ENCODE measurements at places on chromosomes 2 and 18. TPM values are rescaled to one million over a fixed set of nuclear protein-coding genes. Genes with fewer than 3 reads are reported as not detected.

CYP26B1 gene
- not detected for total RNA-seq

GAREM2 gene
- 1.1 TPM for total RNA-seq

NPPC gene
- total RNA-seq, result 1.2 TPM

DSG2 gene
- total RNA-seq, result 0.49 TPM

RAB6D gene
- total RNA-seq, result not detected

NLRC4 gene
- not detected for total RNA-seq

RNU2-63P gene
- total RNA-seq, result 13.1 TPM

DCDC2C gene
- not detected for total RNA-seq

- no peak for DNase-seq
These were observed 38.0 kb downstream of the RNF152 start for GRCh38 chr18:61854578-61855448.

DNA sequence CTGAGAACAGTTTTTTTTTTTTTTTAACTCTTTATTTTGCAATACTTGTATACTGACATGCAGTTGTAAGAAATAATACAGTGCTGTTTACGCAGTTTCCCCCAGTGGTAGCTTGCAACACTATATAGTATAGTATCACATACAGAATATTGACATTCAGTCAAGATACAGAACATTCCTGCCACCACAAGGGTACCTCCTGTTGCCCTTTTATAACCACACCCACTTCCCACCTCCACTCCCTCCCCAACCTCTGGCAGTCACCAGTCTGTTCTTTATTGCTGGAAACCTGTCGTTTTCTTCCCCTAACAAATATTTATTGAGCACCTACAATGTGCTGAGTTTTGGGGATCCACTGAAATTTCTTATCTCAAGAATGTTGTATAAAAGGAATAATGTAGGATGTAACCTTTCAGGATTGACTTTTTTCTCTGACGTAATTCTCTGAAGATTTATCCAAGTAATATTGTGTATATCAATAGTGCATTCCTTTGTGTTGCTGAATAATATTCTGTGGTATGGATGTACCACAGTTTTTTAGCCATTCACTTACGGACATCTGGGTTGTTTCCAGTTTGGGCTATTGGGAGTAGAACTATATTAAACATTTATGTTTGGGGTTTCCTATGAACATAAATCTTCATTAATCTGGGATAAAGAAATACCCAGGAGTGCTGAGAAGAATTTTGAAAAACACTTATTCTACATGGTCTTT is 51.4 kb upstream of the EML6 start:
- DNase-seq, result no peak

- no peak for DNase-seq
These were observed 217.2 kb upstream of the OSR1 start for GRCh38 chr2:19575641-19576040.

DNA sequence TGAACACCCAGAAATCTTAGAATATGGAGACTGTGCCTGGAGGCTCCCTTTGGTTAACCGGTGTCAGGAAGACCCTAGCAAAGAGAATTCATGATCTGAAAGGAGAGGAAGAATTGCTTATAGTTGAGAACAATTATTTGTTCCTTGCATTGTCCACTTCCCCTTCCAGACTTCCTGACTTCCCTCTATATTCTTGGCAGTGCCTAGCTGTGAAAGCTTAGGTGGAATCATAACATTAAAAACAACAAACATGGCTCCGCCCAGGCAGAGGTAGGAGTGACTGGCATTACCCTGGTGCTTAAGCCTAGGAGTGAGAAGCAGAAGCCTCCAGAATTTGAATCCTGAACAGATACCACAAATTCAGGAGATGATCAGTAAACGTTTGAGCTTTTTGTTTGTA is 1.9 kb downstream of the TTL start:
- DNase-seq, result no peak

- DNase-seq, result no peak
These were observed 12.6 kb downstream of the GKN1 start for GRCh38 chr2:68987021-68987503.

DNA sequence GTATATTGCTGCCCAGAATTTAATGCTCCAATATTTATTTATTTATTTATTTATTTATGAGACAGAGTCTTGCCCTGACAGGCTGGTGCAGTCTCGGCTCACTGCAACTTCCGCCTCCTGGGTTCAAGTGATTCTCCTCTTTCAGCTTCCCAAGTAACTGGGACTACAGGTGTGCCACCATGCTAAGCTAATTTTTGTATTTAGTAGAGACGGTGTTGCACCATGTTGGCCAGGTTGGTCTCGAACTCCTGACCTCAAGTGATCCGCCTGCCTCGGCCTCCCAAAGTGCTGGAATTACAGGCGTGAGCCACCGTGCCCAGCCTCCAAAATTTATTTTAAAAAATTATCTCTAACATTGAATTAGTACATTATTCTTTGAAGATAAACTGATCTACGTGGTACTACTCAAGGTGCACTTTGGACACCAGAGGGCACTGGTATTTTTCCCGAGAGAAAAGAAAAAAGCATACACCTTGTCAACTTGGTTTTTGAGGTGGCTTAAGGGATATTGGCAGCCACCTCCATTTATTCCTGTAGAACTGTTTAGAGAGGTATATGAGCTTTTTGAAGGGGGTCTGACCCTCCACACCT is 1.4 kb upstream of the IDH1 start:
- peak; percentile 11 for DNase-seq

GRCh38 chr2:225400060-225400511 is 576 bp downstream of the NYAP2 start:
- peak; percentile 28 for DNase-seq

GRCh38 chr2:2098458-2099167 is 232.5 kb downstream of the MYT1L start:
- no peak for DNase-seq

DNA sequence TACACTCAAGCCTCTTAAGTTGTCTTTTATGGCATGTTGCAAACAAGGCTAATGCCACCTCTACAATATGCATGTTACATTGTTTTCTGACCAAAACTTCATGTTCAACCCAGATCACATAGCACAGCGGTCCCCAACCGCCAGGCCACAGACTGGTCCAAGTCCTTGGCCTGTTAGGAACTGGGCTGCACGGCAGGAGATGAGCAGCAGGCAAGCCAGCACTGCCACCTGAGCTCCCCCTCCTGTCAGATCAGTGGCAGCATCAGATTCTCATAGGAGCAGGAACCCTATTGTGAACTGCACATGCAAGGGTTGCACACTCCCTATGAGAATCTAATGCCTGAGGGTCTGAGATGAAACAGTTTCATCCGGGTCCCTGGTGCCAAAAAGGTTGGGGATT is 324.8 kb upstream of the CHAC2 start:
- DNase-seq, result no peak

GRCh38 chr2:233404222-233404621 is 49.9 kb downstream of the DGKD start:
- peak; percentile 85 for DNase-seq

GRCh38 chr2:14635391-14635871 is 2.9 kb downstream of the LRATD1 start:
- DNase-seq, result no peak

DNA sequence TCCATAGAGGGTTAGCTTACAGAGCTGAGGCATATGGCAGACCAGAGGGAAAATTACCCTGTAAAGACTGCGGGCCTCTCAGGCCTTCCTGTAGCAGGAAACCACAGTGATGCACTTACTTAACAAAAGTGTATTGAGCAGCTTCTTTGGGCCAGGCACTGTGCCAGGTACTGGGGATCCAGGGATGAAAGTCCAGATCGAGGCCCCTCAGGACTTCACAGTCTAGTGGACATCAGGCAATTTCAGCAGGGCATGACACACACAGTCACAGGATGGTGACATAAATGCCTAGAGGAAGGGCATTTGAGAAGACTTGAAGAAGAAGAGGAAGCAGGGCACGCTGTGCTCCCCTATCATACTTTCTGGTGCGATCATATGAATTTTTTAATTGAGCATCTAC is 71.7 kb downstream of the MARCO start:
- DNase-seq, result no peak

GRCh38 chr18:59263661-59264060 is 9.6 kb downstream of the RAX start:
- DNase-seq, result no peak

- no peak for DNase-seq
These were observed 316.4 kb downstream of the DSEL start for GRCh38 chr18:67199993-67200617.

GRCh38 chr18:56233595-56233994 is 404.8 kb downstream of the TXNL1 start:
- DNase-seq, result no peak

DNA sequence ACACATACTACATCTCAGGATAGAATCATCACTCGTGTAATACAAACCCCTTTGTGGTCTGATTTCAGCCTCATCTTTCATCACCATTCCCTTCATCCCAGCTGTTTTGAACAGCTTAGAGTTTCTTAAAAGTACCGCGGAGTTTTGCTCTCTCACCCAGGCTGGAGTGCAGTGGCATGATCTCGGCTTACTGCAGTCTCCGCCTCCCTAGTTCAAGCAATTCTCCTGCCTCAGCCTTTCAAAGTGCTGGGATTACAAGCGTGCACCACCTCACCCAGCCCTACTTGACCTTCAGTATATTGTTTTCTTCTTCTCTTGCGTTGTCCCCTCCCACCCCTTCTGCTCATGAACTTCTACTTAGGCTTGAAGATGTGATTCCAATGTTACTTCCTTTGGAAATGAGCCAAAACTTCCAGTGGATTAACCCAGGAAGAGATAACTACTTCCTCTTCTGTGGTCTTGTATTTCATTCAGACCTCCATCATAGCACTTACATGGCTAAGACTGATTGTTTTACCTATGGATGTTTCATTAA is 15.8 kb downstream of the ERLEC1 start:
- DNase-seq, result no peak

GRCh38 chr2:237491515-237492118 is 4.6 kb downstream of the MLPH start:
- DNase-seq, result no peak

- DNase-seq, result no peak
These were observed 36.4 kb downstream of the PXDN start for GRCh38 chr2:1707771-1708418.

DNA sequence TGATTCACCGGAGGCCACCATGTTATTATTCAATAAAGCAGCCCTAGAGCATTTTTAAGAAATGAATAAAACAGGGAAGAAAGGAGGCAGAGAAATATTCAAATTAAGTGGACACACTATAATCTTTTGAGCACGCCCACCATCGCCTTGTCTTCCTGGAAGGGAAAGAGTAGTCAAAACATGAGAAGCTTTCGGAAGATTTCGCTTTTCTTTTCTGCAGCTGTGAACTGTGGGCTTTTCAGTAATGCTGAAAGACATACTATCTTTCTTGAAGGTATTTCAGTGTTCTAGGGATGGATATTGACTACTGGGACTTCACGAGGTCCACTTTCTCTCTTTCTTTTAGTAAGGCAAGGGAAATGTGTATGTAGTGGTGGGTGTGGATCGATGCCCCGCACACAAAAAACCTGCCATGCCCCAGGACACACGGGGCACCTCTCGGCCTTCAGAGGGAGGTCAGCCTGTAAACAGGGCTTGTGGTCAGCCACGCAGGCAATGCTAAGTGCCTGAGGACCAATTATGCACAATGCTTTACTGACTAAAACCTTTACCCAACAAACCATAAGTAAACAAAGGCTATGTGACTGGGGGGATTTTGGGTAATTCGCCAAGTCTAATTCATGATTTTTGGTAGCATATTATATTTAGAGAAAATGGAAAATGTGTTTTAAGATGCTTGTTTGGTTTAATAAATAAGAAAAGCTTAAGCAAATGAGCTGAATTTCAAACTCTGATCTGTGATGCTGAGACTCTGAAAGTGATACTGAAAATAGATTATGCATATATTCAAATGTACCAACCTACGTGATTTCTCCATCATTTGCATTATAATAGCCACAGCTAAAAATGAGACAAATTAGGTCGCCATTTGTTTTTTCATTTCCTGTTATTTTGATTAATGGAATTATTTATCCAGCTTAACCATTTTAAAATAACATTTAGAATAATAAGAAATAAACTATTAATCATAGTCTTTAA is 130.5 kb downstream of the ZNF516 start:
- DNase-seq, result peak; percentile 46

DNA sequence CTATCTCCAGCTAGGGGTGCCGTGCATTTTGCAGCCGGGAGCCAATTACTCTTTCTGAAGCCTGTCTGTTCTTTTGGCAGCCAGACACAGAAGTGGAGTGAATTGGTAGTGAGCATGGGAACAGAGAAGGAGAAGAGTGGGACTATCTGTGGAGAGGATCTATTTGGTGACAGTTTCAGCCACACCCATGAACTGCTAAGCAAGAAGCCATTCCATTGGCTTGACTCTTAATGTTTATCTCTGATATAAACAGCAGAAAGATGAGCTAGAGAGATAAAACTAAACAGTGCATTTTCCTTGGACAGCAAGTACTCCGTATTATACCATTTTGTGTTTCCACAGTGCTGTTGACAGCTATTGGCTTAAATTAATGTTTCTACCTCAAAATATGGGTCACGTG is 259.6 kb upstream of the THUMPD2 start:
- DNase-seq, result no peak

- DNase-seq, result no peak
These were observed 63.3 kb downstream of the RTP5 start for GRCh38 chr2:241932899-241933178.

GRCh38 chr2:48767330-48767729 is 11.8 kb upstream of the LHCGR start:
- no peak for DNase-seq

DNA sequence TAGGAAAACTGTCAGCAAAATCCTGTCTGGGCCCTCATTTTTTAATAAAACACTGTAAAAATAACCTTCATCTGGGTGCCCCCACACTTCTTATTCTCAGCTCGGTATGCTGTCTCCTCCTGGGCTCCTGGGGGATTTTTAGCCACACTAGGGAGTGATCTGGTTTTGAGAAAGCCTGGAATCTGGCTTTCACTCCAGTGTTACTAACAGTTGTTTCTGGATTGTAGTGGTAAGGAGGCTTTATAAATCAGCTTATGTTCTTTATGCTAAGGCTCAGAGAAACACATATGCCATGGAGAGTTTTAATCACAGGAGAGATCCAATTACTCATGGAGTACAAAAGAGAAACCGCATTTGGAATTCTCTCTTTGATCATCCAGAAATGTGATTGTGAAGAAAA is 744.3 kb upstream of the SOX11 start:
- DNase-seq, result no peak

GRCh38 chr2:240579771-240580614 is 6.5 kb upstream of the CAPN10 start:
- peak; percentile 83 for DNase-seq
